ENCODE measurements at places on chromosomes 7 and 10.

GRCh38 chr10:132204781-132205473 is 18.2 kb downstream of the DPYSL4 start:
- no peak for DNase-seq

DNA sequence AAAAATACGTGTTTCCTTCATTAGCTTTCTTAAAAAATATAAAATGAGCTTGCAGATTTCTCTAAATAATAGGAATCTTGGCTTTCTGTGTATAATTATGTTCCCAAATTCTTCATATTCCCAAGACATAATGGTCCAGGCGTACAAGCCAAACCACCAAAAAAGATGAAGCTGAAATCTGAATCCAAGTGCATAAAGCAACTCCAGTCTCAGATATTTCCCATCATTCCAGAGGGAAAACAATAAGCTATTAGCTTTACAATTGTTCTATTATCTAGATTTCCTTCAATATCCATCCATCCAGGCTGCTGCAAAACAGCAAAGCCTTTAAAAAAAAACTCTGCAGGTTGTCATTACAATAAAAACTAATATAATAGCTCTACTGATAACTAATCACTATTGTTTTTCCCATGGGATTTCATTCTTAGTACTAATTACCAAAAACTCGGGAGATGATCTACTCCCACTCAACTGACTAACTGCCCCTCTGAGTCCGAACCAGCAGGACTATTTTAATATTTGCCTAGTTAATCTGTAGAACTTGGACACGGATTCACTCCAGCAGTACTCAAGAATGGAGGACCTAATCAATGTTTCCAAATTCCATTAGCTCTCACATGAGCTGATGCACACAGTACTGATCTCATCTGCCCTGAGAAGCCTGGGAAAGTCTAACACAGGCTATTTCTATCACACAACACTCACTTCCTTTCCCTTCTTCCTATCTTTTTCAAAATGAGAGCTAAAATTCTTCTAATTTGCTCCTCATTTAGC is 108.9 kb upstream of the ASAH2 start:
- peak; percentile 10 for DNase-seq

DNA sequence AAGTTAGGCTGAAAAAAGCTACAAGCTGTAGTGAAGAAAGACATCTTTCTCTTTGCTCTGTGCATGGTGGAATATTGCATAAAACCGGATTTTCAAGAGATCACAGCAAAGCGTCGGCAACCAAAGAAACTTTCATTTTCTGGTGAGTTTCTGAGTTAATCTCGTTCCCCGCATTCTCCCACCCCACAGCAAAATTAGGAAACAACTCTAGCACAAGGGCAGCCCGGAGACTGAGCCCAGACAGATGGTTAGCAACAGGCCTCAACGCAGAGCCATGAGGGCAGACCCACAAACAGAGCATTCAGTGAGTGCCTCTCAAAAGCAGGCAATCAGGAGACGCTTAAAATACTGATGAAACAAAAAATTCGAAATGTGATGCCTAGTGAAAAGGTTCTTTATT is 396.1 kb upstream of the KLF6 start:
- DNase-seq: no peak

- no peak for DNase-seq
Observed at GRCh38 chr10:79239275-79239779, 107.9 kb upstream of the PPIF start.

- DNase-seq: no peak
Observed at GRCh38 chr7:141483044-141483443, 68.2 kb upstream of the AGK start.

DNA sequence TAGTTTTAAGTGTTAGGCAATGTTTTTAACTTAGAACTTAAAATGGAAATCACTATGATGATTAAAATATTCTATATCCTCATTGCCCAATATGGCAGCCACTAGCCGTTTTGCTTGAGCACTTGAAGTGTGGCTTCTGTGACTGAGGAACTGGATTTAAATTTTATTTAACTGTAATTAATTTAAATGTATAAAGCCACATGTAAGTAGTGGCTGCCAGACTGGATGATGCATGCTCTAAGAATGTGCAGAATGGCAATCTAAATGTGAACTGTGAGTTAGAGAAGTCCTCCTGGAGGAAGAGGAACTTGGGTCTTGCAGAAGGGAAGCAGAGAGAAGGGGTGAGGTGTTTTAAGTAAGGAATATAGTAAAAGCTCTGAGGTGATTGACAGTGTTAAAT is 451.4 kb downstream of the SUGCT start:
- peak; percentile 56 for DNase-seq

- no peak for DNase-seq
Observed at GRCh38 chr7:46723742-46724141, 802.7 kb upstream of the IGFBP3 start.

DNA sequence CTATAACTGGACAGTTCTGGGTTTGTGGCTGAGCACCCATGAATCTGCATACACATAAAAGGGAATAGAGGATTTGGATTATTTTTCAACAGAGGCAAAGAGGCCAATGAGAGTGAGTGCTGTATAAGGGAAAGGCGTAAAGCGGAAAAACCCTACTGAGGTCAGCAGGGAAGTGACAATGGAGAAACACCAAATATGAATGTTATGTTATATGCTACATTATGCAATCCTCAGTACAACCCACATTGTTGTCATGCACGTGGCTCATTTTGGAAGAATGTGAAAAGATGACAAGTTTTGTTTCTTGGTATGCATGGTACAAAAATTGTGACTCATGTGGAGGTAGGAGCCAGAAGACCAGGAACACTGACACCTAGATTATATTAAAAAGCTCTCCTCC is 113.6 kb upstream of the AMPH start:
- DNase-seq: peak; percentile 35

DNA sequence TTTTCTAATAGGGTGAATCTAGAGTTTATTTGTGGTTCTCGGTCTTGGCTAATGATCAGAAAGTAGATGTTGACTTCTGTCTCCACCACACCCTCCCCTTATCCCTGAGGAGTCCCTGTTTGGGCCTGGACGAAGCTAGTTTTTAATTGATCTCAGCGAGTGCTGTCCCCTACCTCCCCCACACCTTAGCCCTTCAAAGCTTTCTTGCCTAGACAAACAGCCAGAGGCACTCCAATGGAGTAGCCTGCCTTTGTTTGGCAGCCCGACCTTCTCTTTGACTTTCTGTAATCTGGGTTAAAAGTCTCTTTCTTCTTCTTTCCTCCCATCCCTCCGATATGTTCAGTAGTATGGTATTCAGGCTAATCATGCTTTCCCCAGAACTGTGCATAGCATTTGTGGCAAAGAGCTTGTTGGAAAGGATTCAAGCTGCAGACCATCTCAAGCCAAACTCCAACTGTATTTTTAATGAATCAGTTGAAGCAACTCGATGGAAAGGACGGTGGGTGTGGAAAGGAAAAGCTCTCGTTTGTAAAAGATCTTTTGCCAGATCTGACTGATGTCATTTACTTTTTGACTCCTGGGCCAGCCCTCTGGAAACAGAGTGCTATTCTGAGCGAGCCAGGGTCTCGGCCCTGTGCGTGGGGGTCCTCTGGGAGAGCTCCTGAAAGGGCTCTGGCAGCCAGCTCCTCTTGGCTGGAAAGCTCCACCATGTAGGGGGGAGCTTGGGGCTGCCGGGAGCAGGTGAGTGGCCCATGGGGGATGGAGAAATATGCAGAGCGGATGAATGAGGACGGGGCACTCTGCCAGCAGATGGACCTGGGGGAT is 4.5 kb downstream of the FAM180A start:
- peak; percentile 58 for DNase-seq

GRCh38 chr7:132113536-132114371 is 462.5 kb downstream of the PLXNA4 start:
- peak; percentile 6 for DNase-seq

GRCh38 chr10:35005868-35006267 is 84.3 kb downstream of the CUL2 start:
- peak; percentile 86 for DNase-seq

DNA sequence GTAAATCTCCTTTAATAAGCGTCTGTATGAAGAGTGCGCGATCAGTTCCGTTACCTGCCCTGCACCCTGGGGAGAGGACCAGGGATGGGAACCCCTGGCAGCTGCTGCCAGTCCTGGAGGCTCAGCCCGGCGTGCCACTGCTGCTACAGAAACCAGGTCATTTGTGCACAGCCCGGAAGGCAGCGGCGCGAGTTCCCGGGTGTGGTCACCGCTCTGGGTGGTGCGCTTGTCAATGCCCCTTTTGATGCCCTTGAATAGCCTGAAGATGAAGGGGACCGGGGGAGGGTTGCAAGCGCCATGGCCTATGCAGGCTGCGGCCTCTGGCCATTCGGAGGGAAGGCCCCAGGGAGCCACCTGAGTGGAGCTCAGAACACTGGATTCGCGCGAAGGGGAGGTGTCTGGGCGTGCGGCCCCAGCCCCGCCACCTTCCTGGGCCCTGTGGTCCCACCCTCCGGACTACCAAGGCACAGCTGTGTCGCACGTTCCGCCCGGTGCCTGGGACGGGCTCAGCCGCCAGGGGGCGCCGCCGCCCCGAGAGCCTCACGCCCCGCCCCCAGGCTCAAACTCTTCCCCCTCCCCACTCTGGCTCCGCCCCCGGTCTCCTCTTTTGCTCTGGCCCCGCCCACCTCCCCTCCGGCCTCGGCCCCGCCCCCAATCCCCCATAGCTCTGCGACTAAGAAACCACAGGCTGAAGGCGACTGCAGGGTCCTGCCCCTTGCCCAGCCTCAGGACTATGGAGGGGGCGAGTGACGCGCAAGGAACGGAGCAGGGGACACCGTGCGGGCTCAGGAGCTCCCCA is 16.5 kb downstream of the AP5Z1 start:
- DNase-seq: peak; percentile 29

GRCh38 chr10:51001587-51001986 is 72.7 kb upstream of the PRKG1 start:
- no peak for DNase-seq

- DNase-seq: no peak
Observed at GRCh38 chr7:26397332-26397731, 105.7 kb downstream of the SNX10 start.

DNA sequence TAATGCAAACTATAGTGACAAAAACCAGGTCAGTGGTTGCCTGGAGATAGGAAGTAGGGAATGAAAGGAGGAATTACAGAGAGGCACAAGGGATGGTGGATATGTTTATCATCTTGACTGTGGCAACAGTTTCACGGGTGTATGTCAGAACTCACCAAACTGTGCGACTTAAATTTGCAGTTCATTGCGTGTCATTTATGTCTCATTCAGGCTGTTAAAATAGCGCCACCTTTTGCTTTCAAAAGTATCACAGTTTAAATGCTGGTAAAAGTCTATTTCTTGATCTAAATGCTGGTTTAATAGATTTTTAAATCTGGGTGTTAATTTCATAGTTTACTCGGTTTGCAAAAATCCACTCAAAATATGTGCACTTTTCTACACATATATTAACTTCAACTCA is 51.0 kb downstream of the PTTG1IP2 start:
- no peak for DNase-seq

DNA sequence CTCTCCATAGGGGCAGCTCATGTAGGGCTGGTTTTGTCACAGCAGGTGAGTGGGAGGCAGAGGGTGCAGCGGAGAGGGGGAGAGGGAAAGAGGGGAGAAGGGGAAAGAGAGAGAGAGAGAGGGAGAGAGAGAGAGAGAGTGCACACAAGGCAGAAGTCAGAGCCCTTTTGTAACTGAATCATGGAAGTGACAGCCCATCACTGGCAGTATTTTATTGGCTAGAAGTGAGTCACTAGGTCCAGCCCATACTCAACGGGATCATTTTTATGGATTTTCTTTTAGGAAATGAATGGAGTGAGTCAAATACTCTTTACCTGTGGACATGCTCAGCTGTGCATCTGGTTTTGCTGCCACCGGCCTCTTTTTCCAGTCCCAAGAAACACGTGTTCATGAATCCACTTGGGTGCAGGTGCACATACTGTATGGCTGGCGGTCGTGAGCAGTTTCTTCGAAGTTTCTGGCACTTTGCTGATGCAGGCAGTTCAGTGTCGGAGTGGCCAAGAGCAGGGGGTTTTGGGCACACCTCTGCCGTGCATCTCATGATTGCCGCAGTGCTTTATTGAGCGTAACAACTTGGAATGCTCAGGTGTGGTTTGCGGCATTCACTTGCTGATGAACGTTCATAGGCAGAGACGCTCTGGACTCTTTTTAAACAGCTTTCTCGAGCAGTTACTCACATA is 40.3 kb downstream of the DOCK1 start:
- no peak for DNase-seq

GRCh38 chr10:72746426-72747363 is 54.8 kb downstream of the MCU start:
- DNase-seq: no peak

DNA sequence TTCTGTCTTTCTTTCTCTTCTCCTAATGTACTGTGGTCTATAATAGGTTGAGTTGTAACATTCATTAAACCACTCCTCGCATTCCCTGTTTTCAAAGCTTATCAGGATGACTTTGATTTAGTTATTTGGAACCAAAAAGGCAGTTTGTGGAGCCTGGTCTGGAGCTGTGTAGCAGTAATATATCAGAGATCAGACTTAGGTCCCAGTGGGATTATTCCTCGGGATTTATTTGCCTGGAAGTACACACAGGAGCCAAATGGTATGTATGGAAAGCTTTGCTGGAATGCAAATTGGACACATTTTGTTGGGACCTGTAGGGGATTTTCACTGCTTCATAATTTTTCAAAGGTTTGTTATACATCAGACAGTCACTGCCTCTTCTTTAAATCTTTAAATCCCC is 40.9 kb downstream of the GBF1 start:
- DNase-seq: no peak

- no peak for DNase-seq
Observed at GRCh38 chr10:50595785-50596184, 28.0 kb downstream of the SGMS1 start.

DNA sequence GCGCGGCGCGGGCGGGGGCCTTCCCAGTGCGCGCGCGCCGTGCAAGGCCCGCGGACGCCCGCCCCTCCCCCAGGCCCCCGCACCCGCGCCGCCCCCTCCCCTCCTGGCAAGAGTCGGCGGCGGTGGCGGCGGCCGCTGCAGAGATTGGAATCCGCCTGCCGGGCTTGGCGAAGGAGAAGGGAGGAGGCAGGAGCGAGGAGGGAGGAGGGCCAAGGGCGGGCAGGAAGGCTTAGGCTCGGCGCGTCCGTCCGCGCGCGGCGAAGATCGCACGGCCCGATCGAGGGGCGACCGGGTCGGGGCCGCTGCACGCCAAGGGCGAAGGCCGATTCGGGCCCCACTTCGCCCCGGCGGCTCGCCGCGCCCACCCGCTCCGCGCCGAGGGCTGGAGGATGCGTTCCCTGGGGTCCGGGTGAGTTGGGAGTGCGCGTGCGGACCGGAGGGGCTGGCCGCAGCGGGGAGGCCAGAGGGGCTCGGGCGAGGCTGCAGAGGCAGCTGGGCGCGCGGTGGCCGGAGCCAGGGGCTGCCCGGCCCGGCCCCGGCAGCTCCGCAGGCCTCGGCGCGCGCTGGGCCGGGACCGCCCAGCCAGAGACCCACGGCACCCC is at the start of gene BMPR1A:
BMPR1A (plus strand) TSS at position 109 of the 602 bp plus-strand sequence. CDS start 119,400 bp downstream, outside the sequence.
- peak; percentile 82 for DNase-seq

GRCh38 chr7:19114551-19114855 is 2.9 kb downstream of the TWIST1 start:
- no peak for DNase-seq

DNA sequence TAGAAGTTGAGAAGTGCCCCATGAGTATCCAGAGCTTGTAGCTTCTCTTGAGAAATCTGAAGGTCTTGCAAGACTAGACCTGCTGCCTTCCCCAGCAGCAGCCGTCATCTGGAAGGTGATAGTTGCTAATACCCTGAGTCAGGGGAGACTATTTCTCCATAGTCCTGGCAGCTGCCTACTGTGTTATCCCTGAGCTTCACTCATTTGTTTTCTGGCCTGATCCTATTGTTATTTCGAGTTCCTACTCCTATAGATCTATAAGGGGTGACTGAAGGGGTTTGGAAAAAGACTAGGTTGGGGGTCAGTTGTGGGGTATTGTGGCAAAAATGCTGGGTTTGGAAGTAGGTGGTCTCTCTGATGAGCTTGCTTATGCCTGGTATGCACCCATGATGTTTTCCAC is 297.8 kb downstream of the CNTNAP2 start:
- DNase-seq: no peak

Measured in fibroblast of skin of left biceps (primary cell).